ENCODE measurements at places on chromosomes 13 and 19.

DNA sequence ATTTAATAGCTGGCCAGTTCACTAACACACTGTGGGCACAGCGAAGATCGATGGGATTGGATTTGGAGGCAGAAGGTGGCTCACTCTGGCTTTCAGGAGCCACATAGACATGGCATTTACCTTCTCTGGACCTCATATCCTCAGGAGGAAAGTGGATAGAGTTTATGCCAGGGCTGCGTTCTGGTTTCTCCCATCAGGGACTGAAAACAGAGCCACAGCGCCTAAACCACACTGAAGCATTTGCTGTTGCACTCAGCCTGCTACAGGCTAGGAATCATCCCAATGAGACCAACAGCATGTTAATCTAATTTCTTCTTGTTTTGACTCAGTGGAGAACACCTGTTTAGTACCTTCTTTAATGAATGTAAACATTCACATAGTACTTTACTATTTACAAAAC is 1.6 kb downstream of the CYSLTR2 start:
- DNase-seq: no peak

DNA sequence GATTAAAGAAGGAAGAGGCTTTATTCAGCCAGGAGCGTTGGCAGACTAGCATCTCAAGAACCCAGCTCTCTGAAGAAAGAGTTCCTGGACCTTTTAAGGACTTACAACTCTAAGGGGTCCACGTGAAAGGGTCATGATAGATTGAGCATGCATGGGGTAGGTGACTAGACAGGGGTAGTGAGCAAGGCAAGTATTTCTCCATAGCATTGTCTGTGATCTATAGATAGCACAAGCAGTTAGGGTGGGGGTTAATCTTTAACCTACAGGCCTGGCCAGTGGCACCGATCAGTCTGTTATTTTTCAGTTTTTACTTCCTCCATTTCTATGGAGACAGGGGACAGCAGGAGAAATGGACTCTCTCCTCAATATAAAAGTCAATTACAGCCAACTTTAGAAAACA is 983.7 kb downstream of the SLITRK1 start:
- DNase-seq: no peak

- no peak for DNase-seq
Observed at GRCh38 chr13:113220877-113221276, 11.5 kb downstream of the CUL4A start.

- DNase-seq: no peak
Observed at GRCh38 chr13:34308725-34309124, 490.8 kb downstream of the RFC3 start.

- DNase-seq: no peak
Observed at GRCh38 chr13:98989469-98990235, 11.8 kb upstream of the DOCK9 start.

Measured in mesenteric fat pad (tissue), 1 donor.